ENCODE measurements at places on chromosomes 7 and 10.

DNA sequence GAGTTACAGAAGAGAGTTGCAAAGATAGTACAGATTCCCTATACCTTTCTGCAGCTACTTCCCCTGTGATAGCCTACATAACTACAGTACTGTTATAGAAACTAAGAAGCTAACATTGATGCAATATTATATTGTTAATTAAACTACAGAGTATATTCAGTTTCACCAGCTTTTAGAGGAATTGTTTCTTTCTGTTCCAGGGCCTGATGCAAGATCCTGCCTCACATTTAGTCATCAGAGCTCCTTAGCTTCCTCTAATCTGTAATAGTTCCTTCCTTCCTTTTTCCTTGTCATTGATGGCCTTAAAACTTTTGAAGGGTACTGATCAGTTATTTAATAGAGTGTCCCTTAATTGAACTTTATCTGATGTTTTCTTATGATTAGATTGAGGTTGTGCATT, 56.8 kb downstream of the SDHAF3 start:
- DNase-seq: no peak

DNA sequence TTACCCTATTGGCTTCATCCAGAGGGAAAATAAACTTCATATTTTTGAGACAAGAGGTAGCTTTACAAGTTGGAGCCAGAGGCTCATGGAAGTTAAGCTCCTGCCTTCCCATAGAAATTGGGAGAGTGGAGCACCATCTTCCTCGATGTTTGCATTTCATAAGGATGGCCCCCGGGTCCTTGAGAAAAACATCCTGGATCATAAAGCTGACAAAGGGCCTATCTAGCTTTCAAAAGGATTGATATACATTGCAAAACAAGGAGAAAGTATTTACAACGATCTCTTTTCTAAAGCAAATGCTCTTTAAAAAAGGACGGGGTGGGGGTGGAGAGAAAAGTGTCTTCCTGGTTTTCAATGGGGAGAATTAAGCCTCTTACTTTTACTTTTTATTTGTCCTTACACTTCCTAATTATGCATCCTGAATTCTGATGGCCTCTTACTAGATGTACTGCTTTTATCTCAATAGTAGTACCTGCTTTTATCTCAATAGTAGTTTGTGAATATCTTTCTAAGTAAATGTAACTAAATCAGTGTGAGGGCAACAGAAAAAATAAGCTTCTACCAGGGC, 65.6 kb downstream of the PTPRZ1 start:
- no peak for DNase-seq

GRCh38 chr7:128446306-128446705, 9.4 kb upstream of the HILPDA start:
- no peak for DNase-seq

DNA sequence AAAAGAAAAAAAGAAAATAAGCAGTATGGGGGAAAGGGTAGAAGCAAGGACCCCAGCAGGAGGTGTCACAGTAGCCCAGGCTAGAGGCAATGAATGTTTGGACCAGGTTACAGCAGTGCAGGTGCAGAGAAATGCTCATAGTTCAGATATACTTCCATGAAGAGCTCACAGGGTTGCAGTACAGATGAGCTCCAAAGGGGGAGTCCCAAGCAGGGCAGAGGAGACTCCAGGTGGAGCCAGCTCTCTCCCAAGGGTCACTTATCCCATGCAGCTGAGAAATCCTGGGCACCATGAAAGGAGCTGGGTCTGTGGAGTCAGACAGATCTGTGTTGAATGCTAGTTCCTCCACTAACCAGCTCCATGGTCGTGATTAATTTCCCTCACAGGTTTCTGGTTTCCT, 174.9 kb downstream of the C7orf25 start:
- DNase-seq: no peak

DNA sequence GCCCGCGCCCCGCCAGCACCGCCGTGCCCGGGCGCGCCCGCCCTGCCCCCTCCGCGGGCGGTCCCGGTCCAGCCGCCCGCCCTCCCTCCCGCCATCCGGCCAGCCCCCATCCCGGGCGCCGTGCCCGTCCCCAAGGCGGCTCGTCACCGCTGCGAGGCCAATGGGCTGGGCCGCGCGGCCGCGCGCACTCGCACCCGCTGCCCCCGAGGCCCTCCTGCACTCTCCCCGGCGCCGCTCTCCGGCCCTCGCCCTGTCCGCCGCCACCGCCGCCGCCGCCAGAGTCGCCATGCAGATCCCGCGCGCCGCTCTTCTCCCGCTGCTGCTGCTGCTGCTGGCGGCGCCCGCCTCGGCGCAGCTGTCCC, at the start of gene HTRA1:
TSS of gene HTRA1 (plus strand) at position 187 of the 362 bp plus-strand sequence. CDS start at position 287, 100 bp downstream.
- peak; percentile 71 for DNase-seq

GRCh38 chr10:3868271-3868664, 83.3 kb upstream of the KLF6 start:
- DNase-seq: no peak

GRCh38 chr7:74511345-74511744, 57.6 kb downstream of the GTF2IRD1 start:
- DNase-seq: no peak

GRCh38 chr10:122487174-122487765, 25.9 kb downstream of the HTRA1 start:
- DNase-seq: no peak

DNA sequence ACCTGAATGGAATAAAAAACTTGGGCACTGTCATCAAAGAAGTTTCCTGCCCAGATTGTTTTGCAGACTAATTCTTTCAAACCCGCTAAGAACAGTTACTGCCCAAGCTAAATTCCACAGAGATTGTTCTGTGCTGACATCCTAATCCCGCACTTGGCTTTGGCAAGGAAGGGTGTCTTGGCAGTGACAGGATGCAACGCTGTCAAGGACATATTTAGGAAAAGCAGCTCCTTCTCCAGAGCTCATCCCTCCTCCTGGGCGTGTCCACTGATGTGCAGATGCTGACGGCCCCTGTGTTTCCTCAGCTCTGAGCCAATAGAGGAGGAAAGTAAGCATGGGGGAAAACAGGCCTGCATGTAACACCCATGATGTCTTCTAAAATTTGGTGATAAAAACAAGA, 74.2 kb downstream of the EEPD1 start:
- DNase-seq: no peak

GRCh38 chr10:128863411-128863810, 603.6 kb upstream of the MGMT start:
- DNase-seq: no peak

DNA sequence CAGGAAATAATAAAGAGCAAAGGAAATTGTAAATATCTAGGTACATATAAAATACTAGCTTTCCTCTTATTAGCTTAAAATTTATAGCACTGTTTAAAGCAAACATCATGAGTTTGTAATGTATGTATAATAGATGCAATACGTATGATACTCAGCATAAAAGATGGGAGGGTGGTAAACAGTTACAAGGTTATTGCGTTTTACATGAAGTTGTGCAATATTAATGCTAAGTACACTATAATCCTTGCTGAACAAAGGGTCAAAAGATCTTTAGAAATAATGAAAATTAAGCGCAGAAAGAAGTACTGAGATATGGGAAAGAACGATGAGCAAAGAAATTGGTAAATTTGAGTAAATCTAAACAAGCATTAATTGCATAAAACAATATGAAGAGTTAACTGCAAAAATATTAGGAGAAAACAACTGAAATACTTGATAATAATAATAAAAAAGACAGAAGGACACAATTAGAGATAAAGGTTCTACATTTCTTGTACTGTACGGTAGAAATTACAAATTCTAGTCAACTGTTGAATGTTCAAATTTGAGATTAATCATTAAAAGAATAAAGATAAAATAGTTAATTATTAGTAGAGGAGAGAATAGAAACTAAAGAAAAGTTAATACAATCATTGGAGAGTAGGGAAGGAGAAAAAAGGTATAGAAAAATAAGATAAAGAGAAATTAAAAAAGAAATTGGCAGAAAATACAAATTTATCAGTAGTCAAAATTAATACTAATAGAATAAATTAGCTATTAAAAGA, 17.9 kb downstream of the C10orf67 start:
- DNase-seq: no peak

DNA sequence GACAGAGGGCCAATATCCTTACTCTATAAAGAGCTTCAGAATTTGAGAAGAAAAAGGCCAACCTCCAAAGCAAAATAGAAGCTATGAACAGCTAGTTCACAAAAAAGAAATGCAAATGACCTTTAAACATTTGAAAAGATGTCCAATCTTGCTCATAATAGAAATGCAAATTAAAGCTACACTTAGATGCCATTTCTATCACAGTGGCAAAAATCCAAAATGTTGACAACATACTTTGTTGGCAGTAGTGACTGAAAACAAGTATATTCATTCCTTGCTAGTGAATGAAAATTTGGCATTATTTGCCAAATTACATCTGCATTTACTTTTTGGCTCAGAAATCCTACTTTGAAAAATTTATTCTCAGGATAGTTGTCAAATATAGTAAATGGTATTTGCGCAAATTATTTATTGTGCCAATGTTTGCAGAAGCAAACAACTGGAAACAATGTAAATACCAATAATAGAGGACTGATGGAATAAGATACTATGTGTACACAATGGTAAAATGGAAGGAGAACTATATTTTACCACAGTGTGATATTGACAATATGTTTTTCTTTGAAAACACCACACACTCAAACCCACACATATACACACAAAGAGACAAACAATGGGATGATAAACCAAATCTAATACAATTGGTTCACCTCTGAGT, 9.4 kb downstream of the TMEM106B start:
- no peak for DNase-seq

DNA sequence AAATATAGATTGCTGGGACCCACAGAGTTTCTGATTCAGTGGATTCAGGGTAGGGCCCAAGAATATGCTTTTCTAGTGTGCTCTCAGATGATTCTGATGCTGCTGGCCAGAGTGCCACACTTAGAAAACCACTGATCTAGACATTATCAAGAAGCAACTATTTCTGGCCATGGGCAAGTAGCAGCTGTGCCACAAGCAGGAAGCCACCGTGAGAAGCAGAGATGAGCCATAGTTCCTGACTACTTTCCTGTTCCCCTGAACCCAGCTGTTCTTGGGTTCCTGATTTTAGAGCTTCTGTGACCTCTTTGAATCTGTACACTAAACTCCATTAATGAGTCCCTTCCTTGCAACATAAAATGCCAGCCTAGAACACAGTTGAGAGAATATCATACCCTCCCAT, 38.1 kb upstream of the PIK3AP1 start:
- no peak for DNase-seq

DNA sequence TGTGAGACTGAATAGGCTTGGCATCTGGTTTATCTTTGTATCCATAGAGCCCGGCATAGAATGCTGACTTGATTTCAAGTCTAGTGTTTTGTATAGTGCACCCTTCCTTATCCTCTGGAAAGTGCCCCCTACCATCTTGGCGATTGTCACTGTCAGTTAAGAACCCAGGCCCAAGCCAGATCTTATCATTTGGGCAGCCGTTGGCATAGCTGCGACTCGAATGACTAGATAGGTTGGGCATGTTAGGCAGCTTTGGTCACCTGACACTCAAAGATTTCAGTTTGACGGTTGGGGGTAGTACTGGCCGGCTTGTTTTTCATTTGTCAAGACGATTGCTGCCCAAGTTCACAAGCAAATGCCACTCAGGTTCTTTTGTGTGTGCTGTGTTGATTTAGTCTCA, 6.6 kb downstream of the NIPSNAP2 start:
- DNase-seq: no peak

DNA sequence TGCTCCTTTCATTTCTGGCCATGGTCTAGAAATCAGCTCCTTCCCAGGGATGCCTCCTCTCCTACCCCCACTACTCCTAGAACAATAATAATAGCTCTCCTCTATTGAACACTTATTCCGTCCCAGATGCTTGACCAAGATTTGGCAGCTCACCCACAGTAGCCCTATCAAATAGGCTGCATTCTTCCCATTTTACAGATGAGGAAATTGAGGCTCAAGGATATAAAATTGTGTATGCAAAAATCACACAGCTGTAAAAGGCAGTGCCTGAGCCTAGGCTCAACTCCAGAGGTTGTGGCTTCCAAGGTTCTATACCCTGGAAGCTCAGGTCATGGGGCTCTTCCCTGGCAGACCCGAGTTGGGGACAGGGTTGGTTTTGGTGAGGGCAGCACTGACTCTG, 82.3 kb downstream of the C10orf105 start:
- DNase-seq: no peak

- DNase-seq: no peak
Measured at GRCh38 chr10:47183704-47184041, 116.3 kb upstream of the GDF10 start.

- no peak for DNase-seq
Measured at GRCh38 chr7:158828133-158829020, 932 bp downstream of the ESYT2 start.

- no peak for DNase-seq
Measured at GRCh38 chr10:112907893-112908292, 42.2 kb upstream of the TCF7L2 start.

GRCh38 chr10:103696411-103697145, 158.8 kb downstream of the SH3PXD2A start:
- DNase-seq: peak; percentile 96

- no peak for DNase-seq
Measured at GRCh38 chr10:58433066-58433465, 47.9 kb downstream of the TFAM start.

GRCh38 chr10:14601872-14602725, 172.6 kb downstream of the FAM107B start:
- DNase-seq: no peak

GRCh38 chr10:90968328-90969081, 47.6 kb upstream of the ANKRD1 start:
- DNase-seq: no peak

- no peak for DNase-seq
Measured at GRCh38 chr10:51718804-51719291, 19.5 kb upstream of the CSTF2T start.

GRCh38 chr7:132298790-132299189, 277.5 kb downstream of the PLXNA4 start:
- no peak for DNase-seq

DNA sequence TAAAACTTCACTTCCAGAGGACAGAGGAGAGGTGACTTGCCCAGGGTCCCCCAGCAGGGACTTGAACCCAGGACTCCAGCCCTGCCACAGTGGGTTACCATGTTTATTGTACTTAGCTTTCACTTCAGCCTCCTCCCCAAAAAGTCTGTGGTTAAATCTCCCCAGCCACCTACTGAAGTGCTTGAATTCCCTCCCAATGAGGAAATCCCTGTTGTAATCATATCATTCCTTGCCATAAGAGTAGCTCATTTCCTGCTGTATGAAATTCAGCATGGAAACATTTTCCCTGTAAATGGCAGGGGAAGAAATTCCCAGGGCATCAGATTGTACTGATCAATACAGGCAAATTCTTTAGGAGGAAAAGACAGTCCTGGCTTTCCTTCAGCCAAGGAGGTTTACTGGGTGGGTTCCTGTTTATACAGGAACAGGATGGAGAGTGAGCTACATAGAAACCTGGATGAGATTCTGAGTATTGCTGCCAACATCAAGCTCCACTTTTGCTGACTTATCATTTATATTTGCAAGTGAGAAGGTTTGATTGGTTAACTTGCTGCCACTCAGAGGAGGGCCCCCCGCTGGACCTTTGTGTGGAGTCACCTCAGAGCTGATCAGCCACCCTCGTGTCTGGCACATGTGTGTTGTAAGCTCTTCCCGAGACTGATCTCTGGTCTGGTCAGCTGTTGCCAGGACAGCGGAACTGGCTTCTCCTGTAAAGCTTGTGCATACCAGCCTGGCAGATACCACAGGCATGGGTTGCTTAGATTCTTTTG, 16.4 kb upstream of the PDZD8 start:
- no peak for DNase-seq

GRCh38 chr7:7176406-7177043, 5.8 kb upstream of the C1GALT1 start:
- DNase-seq: peak; percentile 32

- DNase-seq: no peak
Measured at GRCh38 chr10:116163333-116164131, 109.5 kb downstream of the GFRA1 start.

GRCh38 chr7:74254858-74255379, 720 bp upstream of the RFC2 start:
- DNase-seq: no peak

GRCh38 chr7:103718482-103719061, 270.9 kb downstream of the RELN start:
- DNase-seq: no peak

Data from 8988T (cell line).